ENCODE measurements at places on chromosomes 4 and X.
A peak's percentile ranks its signal among the peaks of the same experiment; 100 is the strongest.

GRCh38 chr4:10117359-10118047 is 904 bp upstream of the WDR1 start:
- peak; percentile 53 for DNase-seq

GRCh38 chrX:37646254-37646653 is 39.3 kb upstream of the XK start:
- DNase-seq, result no peak

GRCh38 chr4:166700592-166700991 is 533.7 kb downstream of the SPOCK3 start:
- DNase-seq, result no peak

DNA sequence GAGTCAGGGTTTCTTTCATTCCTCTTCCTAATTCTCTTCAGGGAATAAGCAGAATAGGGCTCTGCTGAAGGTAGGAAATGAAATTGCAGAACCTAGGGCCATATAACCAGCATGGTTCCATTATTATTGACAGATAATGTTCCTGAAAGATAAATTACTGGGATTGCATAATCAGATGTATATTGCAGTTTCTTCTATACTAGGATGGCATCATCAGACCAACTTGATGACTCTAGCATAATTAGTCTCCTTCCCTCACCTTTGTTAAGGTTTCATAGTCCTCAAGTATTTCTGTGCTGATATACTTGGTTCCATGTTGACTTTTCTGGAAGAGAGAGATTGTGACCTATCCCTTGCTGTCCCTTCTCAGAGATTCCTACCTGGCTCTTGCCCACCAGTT is 492.3 kb upstream of the LCORL start:
- DNase-seq, result no peak

- DNase-seq, result no peak
These were observed 52.1 kb upstream of the STOX2 start for GRCh38 chr4:183852910-183853547.

DNA sequence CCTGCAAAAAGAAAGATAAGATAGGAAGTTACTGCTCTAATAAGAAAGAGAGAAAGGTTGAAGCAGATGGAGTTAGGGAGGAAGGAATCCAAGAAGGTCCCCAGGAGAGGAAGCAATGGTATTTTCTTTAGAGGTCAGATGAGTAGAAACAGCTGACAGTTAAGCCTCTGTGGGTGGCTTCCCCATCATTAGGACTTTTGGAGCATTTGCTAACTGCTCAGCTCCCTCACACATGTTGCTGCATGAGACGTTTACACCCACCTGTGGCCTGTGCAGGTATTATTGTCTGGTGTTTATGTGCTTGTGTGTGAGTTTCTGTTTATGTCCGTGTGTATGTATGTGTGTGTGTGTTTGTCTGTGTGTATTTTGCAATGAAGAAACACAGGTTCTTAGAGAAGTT is 346.8 kb downstream of the RAB28 start:
- DNase-seq, result no peak

DNA sequence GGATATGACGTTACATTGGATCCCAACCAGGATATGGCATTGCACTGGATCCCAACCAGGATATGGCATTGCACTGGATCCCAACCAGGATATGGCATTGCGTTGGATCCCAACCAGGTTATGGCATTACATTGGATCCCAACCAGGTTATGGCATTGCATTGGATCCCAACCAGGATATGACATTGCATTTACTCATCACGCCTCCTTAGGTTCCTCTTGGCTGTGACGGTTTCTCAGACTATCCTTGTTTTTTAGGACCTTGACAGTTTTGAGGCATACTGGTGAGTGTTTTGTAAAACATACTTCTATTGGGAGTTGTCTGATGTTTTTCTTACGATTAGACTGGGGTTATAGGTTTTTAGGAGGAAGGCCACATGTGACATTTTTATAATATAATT is 5.4 kb upstream of the ACSL1 start:
- no peak for DNase-seq

DNA sequence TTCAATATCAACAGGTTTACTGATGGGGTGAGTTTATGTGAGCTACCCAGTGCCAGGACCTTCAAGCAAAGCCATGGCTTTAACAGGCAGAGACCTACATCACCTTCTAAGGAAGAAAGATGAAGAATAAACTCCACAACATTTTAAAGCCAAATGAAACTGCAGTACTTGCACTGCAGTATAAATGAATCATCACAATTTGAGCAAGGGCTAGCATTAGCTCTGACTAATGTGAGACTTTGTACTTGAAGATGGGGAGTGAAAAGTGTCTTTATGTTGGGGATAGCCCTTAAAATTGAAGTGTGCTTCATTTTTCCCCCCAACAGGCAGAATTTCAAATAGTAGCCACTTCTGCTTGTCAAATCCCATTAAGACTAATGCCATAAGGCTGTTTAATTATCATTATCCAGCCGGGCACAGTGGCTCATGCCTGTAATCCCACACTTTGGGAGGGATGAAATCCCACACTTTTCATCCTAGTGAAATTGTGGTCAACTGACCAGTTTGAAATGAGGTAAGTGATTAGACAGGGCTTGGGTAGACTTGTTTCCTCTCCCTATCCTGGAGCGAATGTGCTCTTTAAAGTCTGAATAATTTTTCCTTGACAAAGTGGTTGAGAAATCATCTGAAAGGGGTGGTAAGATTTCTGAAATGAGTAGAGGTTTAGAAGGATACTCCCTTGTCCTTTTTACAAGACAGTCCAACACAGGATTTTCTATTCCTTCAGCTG is 27.2 kb upstream of the GPR34 start:
- DNase-seq, result no peak

DNA sequence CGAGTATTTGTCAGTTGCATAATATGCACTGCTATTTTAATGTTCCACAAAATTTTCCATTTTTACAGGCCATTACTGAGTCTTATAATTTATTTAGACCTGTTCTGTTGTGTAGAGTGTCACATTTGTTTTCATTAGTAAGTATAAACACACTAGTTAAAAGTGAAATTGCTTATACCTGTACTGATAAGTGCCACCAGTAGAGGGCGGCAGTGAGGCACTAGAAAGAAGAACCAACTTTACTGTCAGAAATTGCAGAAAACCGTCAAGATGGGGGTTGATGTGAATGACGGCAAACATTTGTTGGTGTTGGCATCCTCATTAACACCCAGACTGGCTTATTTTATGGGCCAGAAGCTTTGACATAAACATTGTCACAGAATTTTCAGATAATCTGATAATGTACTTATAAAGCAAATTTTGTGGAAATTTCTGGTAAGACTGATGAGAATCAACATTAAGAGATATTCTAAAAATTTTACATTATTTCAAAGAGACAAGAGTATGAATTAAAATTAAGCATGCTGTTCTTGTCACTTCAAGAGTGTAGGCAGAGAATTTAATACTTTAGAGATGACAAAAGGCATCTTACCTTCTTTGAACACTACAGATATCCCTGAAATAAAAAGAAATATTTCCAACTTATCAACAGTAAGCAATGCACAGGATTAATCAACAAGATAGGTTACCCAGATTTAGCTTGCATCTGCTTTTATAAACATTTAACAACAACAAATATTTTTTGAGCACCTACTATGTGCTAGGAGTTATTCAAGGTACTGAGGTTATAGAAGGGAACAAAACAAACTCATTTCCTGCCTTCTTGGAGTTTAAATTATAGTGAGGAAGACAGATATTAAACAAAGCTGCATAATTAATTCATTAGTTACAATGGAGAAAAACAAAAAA is 24.9 kb downstream of the ALPK1 start:
- peak; percentile 81 for DNase-seq

- DNase-seq, result no peak
These were observed 12.1 kb downstream of the HPRT1 start for GRCh38 chrX:134472041-134472440.

DNA sequence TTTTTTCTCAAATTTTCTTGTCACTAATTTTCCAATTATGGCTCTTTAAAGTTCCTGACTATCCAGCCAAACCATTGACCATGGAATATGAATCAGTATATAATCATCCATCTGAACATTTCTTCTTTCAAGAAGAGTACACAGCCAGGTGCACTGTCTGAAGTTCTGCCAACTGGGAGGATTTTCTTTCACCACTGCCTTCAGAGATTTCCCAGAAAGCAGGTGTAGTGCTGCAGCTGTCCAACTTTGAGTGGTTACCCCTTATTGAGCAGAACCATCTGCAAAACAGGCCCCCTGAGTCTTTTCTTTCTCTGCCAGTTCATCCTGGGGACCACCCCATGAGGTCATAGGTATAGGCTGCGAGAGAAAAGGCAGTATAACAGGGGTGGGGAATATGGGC is 1213.2 kb downstream of the RAPGEF2 start:
- no peak for DNase-seq

DNA sequence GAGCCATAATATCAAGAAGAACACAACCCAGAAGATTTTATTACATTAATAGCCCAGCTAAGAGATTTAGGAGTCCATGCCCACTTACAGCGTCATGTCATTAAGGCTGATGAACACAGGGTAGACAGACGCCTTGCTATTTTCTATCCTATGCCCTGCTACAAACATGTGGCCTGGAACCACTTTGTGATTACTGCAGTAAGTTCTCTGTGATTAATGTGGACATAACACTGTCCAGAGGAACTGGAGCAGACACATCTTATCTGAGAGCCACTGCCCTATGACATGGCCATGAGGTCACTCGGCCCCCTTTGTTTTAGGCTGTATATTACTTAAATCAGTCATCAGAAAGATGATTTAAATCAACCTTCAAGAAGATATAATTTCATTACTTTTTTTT is 211.7 kb downstream of the MAML3 start:
- DNase-seq, result no peak

GRCh38 chr4:107210450-107211239 is 174.5 kb upstream of the DKK2 start:
- DNase-seq, result no peak

- no peak for DNase-seq
These were observed 376.1 kb upstream of the CTSO start for GRCh38 chr4:156329779-156330178.

- no peak for DNase-seq
These were observed 30.8 kb downstream of the INTS12 start for GRCh38 chr4:105677709-105678108.

DNA sequence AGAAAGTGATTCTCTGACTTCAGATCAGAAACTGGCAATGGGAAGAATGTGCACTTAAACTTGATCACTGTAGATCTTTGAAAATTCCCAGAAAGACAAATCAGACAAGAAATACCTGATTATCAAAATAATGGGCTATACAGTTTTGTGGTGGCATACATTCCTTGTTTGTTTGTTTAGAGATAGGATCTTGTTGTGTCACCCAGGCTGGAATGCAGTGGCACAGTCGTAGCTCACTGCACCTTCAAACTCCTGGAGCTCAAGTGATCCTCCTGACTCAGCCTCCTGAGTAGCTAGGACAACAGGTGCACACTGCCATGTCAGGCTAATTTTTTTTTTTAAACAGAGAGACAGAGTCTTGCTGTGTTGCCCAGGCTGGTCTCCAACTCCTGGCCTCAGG is 81.0 kb upstream of the SPRY1 start:
- DNase-seq, result no peak

DNA sequence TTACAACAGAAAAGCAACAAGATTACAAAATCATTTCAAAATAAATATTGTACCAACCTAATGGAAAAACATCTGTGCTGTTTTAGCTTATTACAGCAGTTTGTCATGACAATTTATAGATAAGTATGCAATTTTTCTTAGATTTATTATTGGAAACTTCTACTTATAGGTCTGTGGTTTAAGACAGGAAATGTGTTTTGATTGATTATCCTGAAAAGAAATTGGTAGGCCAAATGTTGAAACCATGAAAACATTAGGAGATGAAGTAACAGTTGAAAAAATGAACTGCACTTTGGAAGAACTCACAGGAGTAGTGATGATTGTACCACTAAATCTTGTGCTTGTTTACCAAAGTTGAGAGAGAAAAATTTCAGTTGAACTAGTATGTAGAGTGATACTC is 162.2 kb upstream of the GIMD1 start:
- DNase-seq, result no peak

DNA sequence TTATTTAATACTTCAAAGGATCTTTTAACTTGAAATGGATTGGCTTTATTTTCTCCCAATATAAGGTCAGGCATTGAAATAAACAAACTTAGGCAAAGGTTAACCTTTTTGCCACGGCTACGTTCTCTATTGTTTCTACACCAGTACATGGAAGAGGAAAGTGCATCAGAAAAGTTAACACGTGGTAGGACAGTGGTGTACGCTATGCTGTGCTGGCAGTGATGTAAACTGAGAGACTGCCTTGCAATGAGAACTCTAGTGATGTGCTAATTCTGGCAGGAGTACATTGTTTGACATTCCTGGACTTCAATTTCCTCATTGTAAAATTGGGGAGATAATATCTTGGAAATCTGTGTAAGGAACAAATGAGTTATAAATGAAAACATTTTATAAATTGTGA is 208.2 kb downstream of the TMA16 start:
- DNase-seq, result no peak

DNA sequence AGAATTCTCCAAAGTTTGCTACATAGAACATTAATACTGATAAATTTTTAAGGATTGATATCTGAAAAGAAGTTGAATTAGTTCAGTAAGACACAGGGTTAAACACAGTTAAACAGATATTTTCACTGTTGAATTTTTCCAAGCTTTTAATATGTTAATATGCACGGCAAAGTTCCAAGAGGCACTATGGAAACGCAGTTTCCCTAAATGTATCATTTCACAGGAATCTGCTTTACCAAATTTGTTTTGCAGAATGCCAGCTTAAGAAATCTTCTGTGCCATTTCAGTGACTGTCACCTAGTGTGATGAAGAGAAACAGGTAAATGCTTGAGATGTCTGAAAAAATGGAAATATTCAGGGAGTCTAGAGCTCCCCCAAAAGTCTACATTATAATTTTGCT is 395.9 kb upstream of the GRIA3 start:
- no peak for DNase-seq

Data from stimulated activated CD4-positive, alpha-beta T cell treated with anti-CD3 and anti-CD28 coated beads, Interleukin-2, amount 100 ng/mL, for 24 hours (primary cell).